Stimulated activated CD4-positive, alpha-beta T cell treated with anti-CD3 and anti-CD28 coated beads, Interleukin-15, amount 100 ng/mL, for 1 hour (primary cell): ENCODE measurements at places on chromosomes 12 and 14.

- DNase-seq = no peak
Measured at GRCh38 chr14:44962334-44963043, 499 bp downstream of the TOGARAM1 start.

DNA sequence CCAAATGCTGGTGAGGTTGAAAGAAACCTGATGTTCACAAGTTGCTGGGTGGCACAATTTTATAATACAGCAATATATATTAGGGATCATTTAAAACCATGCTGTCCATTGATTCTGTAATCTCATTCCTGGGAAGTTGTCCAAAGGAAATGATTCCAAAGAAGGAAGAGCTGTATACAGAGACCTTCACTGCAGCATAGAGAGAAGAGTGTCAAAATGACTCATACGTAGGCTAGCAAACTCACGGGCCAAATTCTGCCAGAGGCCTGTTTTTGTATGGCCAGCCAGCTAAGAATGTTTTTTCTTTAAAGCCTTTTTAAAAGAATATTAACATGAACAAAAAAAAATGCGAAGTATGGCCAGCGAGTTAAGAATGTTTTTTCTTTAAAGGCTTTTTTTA lies 69.2 kb upstream of the MED13L start:
- no peak for DNase-seq

- no peak for DNase-seq
Measured at GRCh38 chr12:76688631-76689030, 75.3 kb upstream of the ZDHHC17 start.

- DNase-seq = no peak
Measured at GRCh38 chr12:49325606-49326005, 2.6 kb downstream of the TROAP start.

DNA sequence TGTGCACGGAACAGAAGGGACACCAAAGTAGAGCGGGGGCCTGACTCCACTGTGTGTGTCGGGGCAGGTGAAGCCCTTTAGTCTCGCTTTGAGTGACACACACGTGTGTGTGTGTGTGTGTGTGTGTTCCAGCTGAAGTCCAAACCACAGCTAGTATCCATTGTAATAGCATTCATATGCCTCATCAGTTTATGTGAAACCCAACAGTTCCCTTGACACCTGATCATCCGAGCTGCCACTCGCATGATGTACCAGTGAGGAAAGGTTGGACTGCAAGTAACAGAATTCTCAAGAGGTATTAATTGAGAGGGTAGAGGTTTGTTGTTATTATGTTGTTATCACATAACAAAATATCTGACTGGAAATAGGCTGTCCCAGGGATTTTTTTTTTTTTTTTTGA lies 16.4 kb downstream of the CCDC63 start:
- DNase-seq = no peak

- no peak for DNase-seq
Measured at GRCh38 chr12:93308281-93308680, 69.4 kb upstream of the NUDT4 start.

DNA sequence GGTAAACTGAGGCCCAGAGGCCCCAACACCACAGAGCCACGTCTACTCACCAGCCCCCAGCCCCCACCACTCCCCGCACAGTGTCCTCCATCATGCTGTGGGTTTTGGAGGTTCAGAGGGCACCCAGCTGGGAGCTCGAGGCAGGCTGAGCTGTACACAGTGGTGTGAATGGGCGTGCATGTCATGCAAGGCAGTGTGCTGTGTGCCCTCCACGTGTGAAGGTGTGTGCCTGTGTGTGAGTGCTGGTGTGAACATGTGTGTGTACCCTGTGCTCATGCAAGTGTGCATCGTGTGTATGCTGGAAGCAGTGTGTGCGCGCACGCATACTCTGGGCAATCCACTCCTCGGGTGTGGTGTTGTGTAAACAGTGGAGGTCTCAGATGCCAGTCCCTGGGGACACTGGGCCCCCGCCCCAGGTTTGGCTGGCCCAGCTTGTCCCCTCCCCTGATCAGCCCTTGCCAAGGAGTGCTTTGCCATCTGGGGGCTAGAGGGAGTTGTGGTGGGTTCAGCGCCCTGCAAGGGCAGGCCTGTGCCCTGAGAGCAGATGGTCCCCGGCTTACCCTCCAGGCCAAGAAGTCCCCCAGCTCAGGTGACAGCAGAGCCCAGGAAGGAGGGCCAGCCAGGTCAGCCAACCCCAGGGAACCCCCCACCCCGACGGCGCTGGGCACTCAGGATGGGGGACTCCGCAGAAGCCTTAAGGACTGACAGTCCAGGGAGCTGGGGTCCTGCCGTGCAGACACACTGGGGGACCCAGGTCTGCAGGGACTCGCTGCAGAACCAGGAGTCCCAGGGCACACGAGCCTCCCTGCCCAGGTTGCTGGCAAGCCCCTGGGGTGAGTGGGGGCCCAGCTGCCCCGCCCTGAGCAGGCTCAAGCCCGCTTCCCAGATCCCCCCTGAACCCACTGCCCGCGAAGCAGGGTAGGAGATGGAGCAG lies 23.8 kb upstream of the GPR132 start:
- DNase-seq = no peak

GRCh38 chr12:5745251-5745888 lies 199.7 kb downstream of the ANO2 start:
- no peak for DNase-seq

DNA sequence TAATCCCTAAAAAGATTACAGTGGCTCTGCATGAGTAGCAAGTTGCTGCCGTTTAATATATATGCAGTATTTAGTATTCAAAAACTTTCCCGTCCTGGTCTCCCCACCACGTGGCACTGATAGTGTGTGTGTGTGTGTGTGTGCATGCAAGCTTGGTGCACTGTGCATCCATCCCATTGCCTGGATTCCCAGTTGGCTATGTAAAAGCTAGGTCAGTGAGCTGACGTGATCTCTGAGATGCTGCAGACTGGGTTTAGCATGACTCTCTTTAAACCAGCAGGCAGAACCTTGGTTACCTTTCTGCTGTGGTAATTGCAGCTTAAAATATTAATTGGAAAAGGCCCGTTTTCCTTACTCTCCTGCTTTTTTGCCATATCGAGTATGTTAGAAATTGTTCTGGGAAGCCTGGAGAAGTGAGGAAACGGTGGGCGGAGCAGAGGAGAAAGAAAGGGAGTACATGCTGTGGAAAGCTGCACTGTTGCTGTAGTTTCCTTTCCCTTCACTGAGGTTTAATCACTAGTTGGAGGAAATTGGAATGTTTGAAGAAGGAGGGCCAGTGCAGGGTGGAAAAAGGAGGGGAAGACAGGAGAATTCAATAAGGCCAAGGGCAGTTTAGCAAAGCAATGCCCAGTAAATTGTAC lies 4.0 kb upstream of the CNTN1 start:
- DNase-seq = no peak

GRCh38 chr14:95575840-95576473 lies 41.1 kb downstream of the GLRX5 start:
- DNase-seq = no peak

DNA sequence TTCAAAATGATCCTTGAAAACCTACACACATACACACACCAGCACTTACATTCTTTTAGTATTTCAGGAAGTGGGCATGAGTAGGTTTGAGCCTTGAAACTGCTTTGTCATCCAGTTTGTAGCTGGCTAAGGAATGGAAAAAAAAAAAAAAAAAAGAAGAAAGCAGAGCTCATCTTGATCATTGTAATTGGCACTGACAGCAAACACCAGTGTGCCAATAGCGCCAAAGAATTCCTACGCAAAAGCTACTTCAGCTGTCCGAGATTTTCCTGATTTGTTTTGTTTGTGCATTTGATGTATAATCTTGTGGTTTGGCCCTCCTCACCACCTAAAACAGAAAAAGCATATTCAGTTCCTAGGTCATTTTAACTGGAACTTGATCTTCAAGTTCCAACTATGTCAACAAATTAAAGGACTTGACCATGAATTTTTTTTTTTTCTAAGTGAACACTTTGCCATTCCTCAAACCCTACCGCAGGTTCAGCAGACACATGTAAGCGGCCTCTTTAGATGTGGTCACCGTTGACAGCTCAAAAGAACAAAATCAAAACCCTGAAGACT lies 57.3 kb downstream of the FLRT2 start:
- DNase-seq = no peak

DNA sequence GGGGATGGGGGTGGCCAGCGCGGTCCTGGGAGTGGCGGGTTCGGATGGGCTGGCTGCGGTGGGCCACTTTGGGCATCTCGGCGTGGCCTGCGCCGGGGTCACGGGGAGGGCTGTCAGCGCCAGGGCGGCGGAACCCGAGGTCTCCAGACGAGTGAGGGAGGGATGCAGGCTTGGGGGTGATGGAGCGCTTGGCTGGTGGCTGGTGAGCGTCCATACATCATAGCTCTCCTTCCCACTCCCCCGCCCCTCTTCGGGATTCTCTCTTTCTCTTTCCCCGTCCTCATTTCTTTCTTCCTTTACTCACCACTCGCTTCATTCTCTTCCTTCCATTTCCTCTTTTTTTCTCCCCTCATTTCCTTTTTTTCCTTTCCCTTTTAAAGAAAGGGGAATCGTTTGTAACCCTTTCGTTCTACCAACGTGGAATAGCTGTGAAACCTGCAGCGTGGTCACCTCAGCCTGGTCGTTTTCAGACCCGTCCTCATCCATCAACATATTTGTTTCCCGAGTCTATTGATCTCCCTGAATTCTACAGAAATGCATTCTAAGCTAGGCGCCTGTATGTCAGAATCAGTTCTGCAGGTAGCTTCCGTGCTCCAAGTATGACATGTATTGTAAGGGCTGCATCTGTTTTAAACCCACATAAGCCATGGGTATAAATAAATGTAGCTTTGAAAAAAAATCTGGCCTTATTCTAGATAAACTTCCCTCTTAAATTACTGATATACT lies 260.3 kb upstream of the E2F7 start:
- DNase-seq = no peak

GRCh38 chr12:93223440-93224426 lies 154.0 kb upstream of the NUDT4 start:
- no peak for DNase-seq

DNA sequence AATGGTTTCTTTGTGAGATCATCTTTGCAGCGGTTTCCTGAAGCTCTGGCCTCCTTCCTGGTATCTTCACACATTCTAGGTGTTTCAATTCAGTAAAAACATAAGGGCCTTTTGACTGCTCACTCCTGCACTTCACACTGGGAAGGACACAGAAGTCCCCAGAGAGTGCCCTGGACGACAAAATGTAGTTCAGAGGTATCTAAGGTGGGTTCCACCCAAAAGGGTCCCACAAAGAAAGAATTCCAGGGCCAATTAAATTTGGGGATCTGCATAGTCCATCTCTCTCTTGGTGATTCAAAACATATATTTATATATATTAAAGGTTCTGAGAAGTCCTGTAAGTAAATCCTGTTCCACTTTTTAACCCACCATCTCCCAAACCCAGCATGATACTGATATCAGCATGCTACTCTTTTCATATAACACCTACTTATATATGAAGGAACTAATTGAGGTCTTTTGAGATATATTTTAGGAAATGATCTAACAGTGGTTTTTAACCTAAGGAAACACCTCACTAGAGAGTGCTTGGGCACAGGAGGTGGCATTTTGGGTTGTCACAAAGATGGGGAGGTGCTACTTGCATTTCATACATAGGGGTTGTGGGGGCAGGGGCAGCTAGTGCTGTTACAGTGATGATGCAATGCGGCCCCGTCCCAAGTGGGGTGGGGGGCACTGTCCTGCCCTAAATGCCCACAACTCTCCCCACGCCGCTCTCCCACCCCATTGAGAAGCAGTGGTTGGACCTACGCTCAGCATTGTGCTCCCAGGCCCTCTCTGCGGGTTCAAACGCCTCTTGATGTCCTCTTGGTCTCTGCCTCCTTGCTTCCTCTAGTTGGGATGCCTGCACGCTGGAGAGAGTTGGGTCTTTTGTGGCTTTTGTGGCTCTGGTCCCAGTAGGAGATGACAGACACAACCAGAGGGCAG lies 109.4 kb downstream of the ARF6 start:
- DNase-seq = peak; percentile 33

DNA sequence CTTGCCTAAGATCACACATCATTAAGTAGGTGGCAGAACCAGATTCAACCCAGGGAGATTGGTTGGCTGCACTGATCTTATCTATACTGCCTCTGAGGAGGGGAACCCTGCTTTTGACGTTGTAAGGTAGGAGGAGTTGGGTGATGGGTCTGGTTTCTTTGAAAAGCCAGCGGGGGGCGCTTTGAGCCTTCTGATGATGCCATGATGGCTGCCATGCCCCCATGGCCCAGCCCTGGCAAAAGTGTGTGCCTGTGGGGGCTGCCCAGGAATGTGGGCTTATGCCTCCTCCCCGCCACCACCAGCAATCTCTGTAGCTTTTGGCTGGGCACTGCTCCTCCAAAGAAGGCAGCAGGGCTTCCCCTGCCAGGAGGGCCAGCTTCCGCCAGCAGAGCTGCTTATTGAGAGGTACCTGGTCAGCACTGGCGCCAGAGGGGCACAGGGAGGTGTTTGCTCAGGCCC lies 224.3 kb downstream of the SLC41A2 start:
- DNase-seq = no peak

DNA sequence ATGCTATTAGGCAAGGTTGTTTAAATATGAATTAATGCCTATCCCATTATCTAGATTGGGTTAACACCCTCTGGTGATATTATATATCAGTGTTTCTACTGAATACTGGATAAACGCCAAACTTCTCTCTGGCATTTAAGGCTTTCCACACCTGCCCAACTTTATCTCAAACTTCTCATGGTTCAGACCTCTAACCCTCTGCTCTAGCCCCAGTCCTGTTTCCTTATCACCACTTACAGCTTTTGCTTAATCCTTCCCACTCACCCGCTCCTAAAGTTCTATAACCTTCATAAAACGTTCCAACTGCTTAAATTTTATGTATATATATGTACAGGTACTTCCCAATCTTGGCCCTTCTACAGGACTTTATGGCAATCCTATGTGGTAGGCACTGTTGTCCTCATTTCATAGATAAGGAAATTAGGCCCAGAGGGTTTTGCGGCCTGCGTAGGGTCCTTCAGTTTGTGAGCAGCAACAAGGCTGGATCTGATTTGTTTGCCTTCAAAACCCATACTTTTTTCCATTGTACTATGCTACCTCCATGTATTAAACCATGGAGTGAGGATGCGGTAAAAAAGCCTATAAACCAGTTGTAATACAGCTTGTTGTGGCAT lies 1.2 kb downstream of the LPCAT3 start:
- no peak for DNase-seq

- no peak for DNase-seq
Measured at GRCh38 chr14:98543074-98543473, 728.9 kb downstream of the BCL11B start.

GRCh38 chr12:106492857-106493256 lies 89.9 kb upstream of the RFX4 start:
- no peak for DNase-seq

GRCh38 chr12:2678426-2678825 lies 116.3 kb upstream of the FKBP4 start:
- DNase-seq = no peak

GRCh38 chr12:1093166-1093751 lies 102.2 kb downstream of the ERC1 start:
- no peak for DNase-seq
